ENCODE measurements at places on chromosomes 7 and 10. TPM values are rescaled to one million over a fixed set of nuclear protein-coding genes. Genes with fewer than 3 reads are reported as not detected.

VSIR gene
- total RNA-seq, result 52.4 TPM

NPFFR1 gene
- not detected for total RNA-seq

CRYGN gene
- total RNA-seq, result 0.16 TPM

KIF5B gene
- 124 TPM for total RNA-seq

OR6V1 gene
- not detected for total RNA-seq

GPR85 gene
- 2.8 TPM for total RNA-seq

CPA4 gene
- 6.8 TPM for total RNA-seq

CALN1 gene
- not detected for total RNA-seq

HOXA7 gene
- total RNA-seq, result not detected

TMEM236 gene
- not detected for total RNA-seq

GLI3 gene
- 29.3 TPM for total RNA-seq

ZNF425 gene
- total RNA-seq, result 2.6 TPM

SYT15B gene
- not detected for total RNA-seq

BMPER gene
- 93.3 TPM for total RNA-seq

RASA4B gene
- total RNA-seq, result 1.7 TPM

SLC25A13 gene
- total RNA-seq, result 11.9 TPM
